ENCODE measurements at places on chromosomes 13 and 19.

GRCh38 chr19:40420451-40420765 lies 5.4 kb downstream of the SERTAD1 start:
- DNase-seq, result no peak

- DNase-seq, result no peak
These were observed 37.4 kb upstream of the EHD2 start for GRCh38 chr19:47675859-47676258.

GRCh38 chr13:30906411-30907051 lies 460 bp downstream of the MEDAG start:
- no peak for DNase-seq

DNA sequence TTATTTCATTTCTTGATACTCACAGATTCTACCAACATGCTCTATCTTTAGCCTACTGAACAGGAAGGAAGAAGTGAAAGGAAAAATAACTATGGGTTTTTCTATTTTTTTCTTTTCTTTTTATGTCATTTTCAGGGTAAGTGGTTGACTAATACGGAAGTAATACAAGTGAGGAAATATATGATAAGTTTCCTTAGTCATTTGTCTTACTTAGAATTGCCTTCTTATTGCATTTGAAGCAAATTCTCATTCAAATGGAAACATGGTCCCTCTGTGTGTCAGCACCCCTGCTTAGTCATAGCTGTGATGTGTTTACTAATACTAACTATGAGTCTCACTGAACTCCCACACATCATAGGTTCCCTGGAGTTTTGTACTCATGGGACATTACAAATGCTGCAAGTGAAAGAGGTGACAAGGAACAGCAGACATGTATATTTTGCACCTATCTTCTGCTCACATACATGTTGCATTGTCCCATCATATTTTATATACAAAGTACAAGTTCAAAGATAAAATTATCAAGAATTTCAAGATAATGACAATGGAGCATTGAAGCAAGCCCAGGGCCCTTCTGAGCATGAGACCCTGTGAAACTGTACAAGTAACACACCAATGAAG lies 60.1 kb downstream of the DCT start:
- DNase-seq, result no peak

- DNase-seq, result no peak
These were observed 164.5 kb downstream of the URI1 start for GRCh38 chr19:30106417-30107095.

- DNase-seq, result no peak
These were observed 34.6 kb downstream of the ADPRHL1 start for GRCh38 chr13:113418722-113419049.

DNA sequence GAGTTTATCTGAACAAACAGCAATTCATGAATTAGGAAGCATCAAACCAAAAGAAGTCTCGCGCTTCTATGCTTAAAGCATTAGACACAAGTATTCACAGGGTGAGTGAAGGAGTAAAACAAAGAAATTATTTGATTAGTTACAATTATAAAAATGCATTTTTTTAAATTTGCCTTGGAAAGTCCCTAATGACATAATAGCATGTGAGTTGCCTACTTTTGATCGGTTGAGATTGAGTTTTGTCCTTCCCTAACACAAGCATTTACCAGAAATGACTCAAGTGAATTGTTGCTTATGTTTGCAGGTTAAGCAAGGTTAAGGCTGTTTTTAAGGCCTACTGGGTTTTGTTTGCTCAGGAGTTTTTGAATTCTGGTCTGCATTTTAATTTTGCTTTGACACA lies 389 bp upstream of the ZNF649 start:
- DNase-seq, result no peak

- no peak for DNase-seq
These were observed 2.4 kb downstream of the PPP1R13L start for GRCh38 chr19:45402298-45403061.

GRCh38 chr13:80483157-80483556 lies 142.2 kb upstream of the SPRY2 start:
- no peak for DNase-seq

DNA sequence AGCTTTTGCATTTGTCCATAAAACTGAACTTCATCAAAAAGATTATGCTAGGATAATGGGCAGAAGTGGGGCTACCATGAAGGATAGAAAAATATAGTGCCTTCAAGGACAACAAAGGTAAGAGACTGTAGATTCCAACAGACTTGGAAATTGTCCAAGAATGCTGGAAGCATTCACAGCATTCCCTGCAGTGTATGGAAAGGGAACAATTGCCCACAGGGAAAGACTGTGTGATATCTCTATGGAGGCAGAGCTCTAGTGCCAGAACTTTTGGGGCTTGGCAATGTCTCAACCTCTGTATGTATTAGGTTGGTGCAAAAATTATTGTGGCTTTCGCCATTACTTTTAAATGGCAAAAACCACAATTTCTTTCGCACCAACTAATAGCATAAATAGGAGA lies 1598.8 kb upstream of the MIR17HG start:
- DNase-seq, result no peak

GRCh38 chr13:24737042-24737441 lies 26.9 kb upstream of the RNF17 start:
- no peak for DNase-seq

- DNase-seq, result no peak
These were observed 1692.1 kb downstream of the EFNB2 start for GRCh38 chr13:104843401-104843800.
